ENCODE measurements at places on chromosomes 11 and 22.

DNA sequence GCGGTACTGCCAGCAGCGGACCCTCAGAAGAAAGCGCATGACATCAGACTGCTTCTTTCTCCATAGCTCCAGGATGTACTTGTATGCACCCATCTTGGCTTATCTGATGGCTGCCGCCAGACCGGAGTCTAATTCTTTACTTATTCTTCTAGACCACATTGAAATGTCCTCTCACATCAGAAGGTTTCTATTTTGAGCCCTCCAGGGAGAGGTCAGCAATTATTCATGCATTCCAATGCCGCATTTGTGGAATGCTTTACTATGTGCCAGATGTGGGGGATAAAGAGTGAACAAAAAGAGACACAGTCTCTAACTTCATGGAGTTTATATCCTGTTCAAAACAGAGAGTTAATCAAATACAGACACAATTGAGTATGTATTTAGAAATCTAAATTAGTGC lies 230.1 kb downstream of the MIAT start:
- H3K27me3 ChIP-seq, result peaks cover 2% of the 10 kb centered on the region
- H3K4me1 ChIP-seq, result no peaks in the 10 kb centered on the region
- no peak overlapping the region for H3K27ac ChIP-seq
- no peaks in the 10 kb centered on the region for H3K36me3 ChIP-seq
- no peak for DNase-seq

- DNase-seq, result peak; percentile 58
- no peaks in the 10 kb centered on the region for H3K36me3 ChIP-seq
- peaks cover 2% of the 10 kb centered on the region for H3K27me3 ChIP-seq
- no peaks in the 10 kb centered on the region for H3K4me1 ChIP-seq
- H3K27ac ChIP-seq, result no peak overlapping the region
These were observed 5.4 kb downstream of the MUC5B start for GRCh38 chr11:1228101-1228821.

- H3K4me1 ChIP-seq, result no peaks in the 10 kb centered on the region
- DNase-seq, result no peak
- H3K27me3 ChIP-seq, result no peaks in the 10 kb centered on the region
- H3K4me3 ChIP-seq, result no peak overlapping the region
These were observed 310.2 kb downstream of the DLG2 start for GRCh38 chr11:85316967-85317366.

DNA sequence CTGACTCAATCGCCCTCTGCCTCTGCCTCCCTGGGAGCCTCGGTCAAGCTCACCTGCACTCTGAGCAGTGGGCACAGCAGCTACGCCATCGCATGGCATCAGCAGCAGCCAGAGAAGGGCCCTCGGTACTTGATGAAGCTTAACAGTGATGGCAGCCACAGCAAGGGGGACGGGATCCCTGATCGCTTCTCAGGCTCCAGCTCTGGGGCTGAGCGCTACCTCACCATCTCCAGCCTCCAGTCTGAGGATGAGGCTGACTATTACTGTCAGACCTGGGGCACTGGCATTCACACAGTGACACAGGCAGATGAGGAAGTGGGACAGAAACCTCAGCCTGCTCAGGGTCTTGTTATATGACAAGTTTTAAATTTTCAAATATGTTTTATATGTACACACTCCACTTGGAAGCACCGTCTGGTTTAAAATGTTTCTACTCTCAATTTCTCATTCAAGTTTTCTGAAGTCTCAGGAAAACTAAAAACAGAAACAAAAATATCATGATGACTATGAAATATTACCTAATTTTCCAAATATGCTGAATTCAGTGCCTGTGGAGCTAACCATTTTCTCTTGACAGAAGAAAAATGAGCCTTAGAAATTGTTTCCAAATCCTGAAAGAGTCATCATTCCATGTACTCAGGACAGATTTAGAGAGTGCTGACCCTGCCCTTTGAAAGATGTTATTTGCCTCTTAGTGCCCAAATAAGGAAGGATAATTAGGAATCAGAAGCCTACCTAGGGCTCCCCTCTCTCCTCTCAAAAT lies 48.8 kb upstream of the TOP3B start:
- H3K4me1 ChIP-seq, result no peaks in the 10 kb centered on the region
- no peaks in the 10 kb centered on the region for H3K36me3 ChIP-seq
- no peak for DNase-seq
- no peak overlapping the region for H3K4me3 ChIP-seq

GRCh38 chr22:36017651-36018091 lies 11.0 kb downstream of the RBFOX2 start:
- H3K4me3 ChIP-seq, result no peak overlapping the region
- peaks cover 25% of the 10 kb centered on the region for H3K27me3 ChIP-seq
- H3K36me3 ChIP-seq, result no peaks in the 10 kb centered on the region
- H3K27ac ChIP-seq, result no peak overlapping the region
- DNase-seq, result no peak
- H3K4me1 ChIP-seq, result no peaks in the 10 kb centered on the region

GRCh38 chr22:32475468-32476010 lies 928 bp downstream of the FBXO7 start:
- H3K4me3 ChIP-seq, result peak overlapping the region; percentile 97
- peaks cover 27% of the 10 kb centered on the region for H3K4me1 ChIP-seq
- peaks cover 10% of the 10 kb centered on the region for H3K36me3 ChIP-seq

DNA sequence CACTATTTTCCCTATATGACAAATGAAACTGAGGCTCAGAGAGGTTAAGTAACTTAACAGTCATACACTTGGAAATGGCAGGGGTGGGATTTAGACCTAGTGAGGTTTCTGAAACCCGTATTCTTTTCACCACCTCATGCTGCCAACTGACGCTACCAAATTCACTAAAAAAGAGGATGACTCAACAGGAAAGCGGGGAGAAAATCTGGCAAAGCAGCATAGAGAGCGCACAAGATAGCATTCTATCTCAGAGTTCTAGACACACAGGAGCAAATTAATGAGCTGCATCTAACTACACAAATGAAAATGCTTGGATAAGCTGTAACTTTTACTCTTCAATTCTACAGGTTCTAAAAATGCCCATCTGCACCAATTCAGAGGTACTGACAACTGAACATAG lies 136.4 kb downstream of the RBFOX2 start:
- no peaks in the 10 kb centered on the region for H3K4me1 ChIP-seq
- H3K27me3 ChIP-seq, result peaks cover 16% of the 10 kb centered on the region
- no peak for DNase-seq
- H3K36me3 ChIP-seq, result no peaks in the 10 kb centered on the region

DNA sequence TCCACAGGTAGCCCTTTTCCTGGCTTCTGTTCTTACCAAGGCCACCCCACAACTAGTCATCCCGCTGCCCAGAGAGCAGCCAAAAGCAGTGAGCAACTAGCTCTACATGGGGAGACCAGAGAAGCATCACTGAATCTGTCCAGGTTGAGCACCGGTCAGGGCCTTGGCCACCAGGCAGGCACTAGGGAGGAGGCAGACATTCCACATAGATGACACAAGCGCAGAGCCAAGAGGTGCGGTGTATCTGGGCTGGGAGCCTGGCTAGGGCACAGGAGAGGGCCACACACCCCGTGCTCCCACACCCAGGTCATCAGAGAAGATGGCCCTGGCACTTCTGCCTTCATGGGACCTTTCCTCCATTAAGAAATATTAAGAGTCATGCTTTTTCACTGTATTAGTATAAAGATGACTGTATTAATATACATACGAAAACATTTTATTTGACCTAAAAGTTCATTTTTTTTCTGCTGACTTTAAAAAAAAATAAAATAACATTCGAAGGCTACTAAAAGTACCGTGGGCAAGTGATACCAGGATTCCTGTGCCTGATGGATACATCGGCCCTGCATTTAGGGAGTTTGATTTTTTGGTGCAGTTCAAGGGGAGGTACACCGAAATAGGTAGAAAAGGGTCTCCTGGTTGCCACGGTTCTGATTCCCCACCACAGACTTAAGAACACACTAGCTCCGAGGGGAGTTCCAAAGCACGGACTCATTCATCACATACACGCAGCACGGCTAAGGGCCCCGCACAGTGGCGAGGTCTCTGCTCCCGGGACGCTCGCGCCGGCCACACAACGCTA lies 1.2 kb downstream of the DGCR2 start:
- H3K4me1 ChIP-seq, result peaks cover 40% of the 10 kb centered on the region
- H3K27me3 ChIP-seq, result no peaks in the 10 kb centered on the region
- no peak for DNase-seq
- H3K27ac ChIP-seq, result peak overlapping the region; percentile 49
- H3K4me3 ChIP-seq, result peak overlapping the region; percentile 86

- no peaks in the 10 kb centered on the region for H3K36me3 ChIP-seq
- H3K4me3 ChIP-seq, result no peak overlapping the region
- no peak overlapping the region for H3K27ac ChIP-seq
- no peaks in the 10 kb centered on the region for H3K4me1 ChIP-seq
- no peaks in the 10 kb centered on the region for H3K27me3 ChIP-seq
These were observed 90.7 kb downstream of the RTL6 start for GRCh38 chr22:44407171-44407986.

GRCh38 chr11:101446238-101446637 lies 137.6 kb downstream of the TRPC6 start:
- no peak for DNase-seq
- H3K27ac ChIP-seq, result no peak overlapping the region
- no peak overlapping the region for H3K4me3 ChIP-seq
- H3K27me3 ChIP-seq, result no peaks in the 10 kb centered on the region
- no peaks in the 10 kb centered on the region for H3K4me1 ChIP-seq

DNA sequence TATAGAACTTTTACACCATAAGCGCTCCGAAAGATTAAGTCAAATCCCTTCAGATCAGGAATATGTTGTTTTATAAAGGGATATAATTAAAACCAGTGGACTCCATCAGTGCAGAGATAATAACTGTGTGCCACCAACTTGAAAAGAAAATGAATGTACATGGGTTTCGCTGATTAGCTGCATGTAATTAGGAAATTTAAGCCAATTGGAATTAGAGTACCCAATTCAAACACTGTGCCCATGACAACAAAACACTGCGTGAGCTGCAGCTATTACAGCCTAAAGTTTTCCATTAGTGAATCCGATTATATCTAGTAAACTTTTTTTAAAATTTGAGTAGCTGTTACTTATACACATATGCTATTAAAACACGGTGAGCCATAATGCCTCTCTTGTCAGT lies 392.3 kb upstream of the ARHGAP42 start:
- H3K27ac ChIP-seq, result no peak overlapping the region
- no peak overlapping the region for H3K4me3 ChIP-seq
- H3K36me3 ChIP-seq, result no peaks in the 10 kb centered on the region
- no peaks in the 10 kb centered on the region for H3K27me3 ChIP-seq
- H3K4me1 ChIP-seq, result no peaks in the 10 kb centered on the region

DNA sequence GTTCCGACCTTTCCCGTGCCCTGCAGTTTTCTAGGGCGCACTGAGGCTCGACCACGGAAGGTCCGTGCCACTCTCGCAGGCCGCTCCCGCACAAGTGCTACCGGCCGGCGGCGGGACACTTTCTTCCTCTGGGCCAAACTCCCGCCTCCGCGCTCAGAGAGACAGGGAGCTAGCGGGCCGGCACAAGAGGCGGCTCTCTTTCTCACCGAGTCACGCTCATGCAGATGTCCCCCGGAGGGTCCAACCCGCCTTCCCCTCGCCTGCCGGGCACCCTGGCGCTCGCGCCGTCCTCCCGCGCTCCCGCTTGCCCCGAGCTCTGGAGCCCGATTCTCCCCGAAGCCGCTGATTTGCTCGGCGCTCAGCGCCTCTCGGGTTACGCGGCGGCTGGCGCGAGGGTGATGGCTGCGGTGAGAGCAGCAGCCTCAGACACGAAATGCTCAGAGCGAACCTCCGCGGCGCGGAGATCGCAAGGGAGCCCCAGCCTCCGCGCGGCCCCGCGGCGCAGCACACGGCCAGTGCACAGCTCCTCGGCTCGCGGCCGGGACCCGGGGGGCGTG lies 1.0 kb downstream of the LMO1 start:
- no peaks in the 10 kb centered on the region for H3K36me3 ChIP-seq
- peaks cover 14% of the 10 kb centered on the region for H3K4me1 ChIP-seq
- peaks cover 53% of the 10 kb centered on the region for H3K27me3 ChIP-seq
- no peak overlapping the region for H3K4me3 ChIP-seq
- DNase-seq, result no peak
- H3K27ac ChIP-seq, result no peak overlapping the region

DNA sequence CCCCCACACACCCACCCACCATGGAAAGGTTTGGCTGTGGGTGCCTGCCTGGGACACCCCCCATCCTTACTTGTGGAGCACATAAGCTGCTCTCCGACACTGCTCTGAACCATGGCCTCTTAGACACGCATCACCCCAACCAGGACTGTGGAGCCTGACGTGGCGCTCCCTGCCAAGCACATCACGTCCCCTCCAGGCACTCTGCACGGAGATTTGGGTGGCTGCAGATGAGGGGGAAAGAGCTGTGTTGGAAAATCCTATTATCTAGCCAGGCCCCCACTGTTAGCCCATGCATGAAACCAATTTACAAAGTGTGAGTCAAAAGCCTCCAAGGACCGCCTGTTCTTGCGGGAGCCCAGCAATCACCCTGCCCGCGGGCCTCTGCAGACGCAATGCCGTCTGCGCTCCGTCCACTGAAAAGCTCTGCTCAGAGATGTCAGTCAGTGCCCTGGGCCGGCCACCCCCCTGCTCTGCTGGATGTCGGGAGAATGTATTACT lies 163.4 kb upstream of the NECTIN1 start:
- peaks cover 17% of the 10 kb centered on the region for H3K27me3 ChIP-seq
- peaks cover 13% of the 10 kb centered on the region for H3K4me1 ChIP-seq
- DNase-seq, result no peak
- no peaks in the 10 kb centered on the region for H3K36me3 ChIP-seq
- H3K4me3 ChIP-seq, result no peak overlapping the region

GRCh38 chr22:46512039-46512370 lies 25.4 kb downstream of the CELSR1 start:
- H3K27me3 ChIP-seq, result no peaks in the 10 kb centered on the region
- H3K4me3 ChIP-seq, result no peak overlapping the region
- no peaks in the 10 kb centered on the region for H3K36me3 ChIP-seq
- no peak overlapping the region for H3K27ac ChIP-seq
- no peak for DNase-seq

GRCh38 chr22:39565414-39565944 lies 5.1 kb upstream of the CACNA1I start:
- peak overlapping the region; percentile 3 for H3K27ac ChIP-seq
- H3K4me3 ChIP-seq, result no peak overlapping the region
- no peak for DNase-seq
- H3K4me1 ChIP-seq, result peaks cover 16% of the 10 kb centered on the region

DNA sequence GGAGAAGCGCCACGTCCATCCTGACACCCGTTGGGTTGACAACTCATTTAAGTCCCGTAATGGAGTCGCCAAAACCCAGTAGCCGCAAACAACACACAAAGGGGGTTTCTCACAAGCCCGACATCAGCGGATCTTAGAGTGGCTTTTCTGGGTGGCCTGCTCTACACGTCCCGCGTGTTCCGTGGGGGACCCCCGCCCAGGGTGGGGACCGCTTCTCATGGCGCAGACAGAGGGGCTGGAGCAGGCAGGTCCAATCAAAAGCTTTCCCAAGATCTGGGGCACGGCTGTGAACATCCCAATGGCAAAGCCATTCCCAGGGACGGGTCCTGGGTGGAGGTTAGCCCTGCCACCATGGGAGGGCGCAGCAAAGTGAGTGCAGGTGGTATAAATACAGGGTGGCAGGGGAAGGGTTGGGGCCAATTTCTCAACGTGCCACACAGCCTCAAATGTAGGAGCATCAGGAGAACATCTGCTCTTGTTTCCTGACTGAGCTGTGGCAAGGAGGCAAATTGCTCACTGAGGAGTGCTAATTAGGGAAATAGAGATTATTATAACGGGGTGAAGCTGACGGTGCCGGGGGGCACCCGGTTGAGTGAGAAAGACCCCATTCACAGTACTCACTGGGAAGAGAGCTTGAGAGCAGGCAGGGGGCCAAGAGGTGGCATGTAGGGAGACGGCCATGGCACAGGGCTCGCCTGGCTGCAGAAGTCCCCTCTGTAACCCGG lies 1447.2 kb downstream of the TBC1D22A start:
- H3K27me3 ChIP-seq, result peaks cover 37% of the 10 kb centered on the region
- H3K4me1 ChIP-seq, result no peaks in the 10 kb centered on the region
- no peak overlapping the region for H3K27ac ChIP-seq
- H3K36me3 ChIP-seq, result no peaks in the 10 kb centered on the region
- no peak for DNase-seq
- no peak overlapping the region for H3K4me3 ChIP-seq

Data from natural killer cell treated with Interleukin-12 subunit alpha and Interleukin-12 subunit beta and Interleukin-15 and Interleukin-18, amount 100 ng/mL, for 72 hours (primary cell).